Left kidney (tissue), 8 donors: ENCODE measurements at places on chromosomes 11 and 22. TPM values are rescaled to one million over a fixed set of nuclear protein-coding genes. Genes with fewer than 3 reads are reported as not detected.

DNA sequence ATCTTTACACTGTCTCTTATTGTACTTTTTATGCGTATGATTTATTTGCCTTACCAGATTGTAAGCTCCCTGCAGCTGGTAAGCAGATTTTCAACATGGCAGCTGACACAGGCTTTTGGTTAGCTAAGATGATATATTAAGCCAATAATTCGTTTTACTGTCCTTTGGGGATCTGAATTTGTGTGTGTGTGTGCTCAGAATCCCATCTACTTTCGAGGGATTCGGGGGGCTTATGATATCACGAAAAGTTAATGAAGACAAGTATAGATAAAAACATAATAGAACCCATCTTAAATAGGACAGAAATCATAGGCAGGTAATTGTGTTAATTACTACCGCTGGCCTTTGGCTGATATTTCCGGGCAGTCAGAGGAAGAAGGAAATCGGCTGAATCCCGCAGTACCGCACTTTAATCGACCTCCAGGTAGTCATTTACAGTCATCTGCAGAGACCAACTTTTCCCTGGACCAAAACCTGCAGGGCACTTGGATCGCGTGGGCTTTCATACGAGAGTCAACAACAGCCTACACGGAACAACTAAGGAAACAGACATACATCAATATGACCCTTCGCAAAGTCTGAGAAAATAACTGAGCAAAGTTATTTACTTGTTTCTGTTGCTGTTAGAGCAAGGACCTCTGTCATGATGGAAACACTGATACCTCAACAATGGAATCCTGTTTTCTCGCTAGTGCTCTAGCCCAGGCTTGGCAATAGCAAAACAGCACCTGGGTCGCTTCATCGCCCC lies 802 bp downstream of the KBTBD3 start:
- DNase-seq: no peak

DNA sequence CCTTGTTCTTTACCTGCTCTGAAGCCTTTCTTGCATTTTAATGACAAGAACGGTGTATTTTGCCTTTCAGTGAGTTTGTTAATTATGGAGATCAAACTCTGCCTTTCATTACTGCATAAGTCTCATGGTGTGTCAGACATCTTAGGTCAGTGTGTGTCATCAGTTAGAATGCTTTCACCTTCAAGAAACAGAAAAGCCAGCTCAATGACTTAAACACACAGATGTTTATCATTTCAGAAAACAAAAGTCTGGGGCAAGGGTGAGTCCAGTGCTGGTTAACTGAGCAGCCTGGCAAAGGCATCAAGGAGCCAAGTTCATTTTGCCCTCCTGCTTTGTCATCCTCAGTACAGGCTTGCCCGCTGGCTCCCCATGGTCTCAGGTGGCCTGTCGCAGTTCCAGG lies 54.5 kb downstream of the PACS1 start:
- DNase-seq: no peak

TMEM191C gene
- polyA plus RNA-seq: 1.8 TPM

DNA sequence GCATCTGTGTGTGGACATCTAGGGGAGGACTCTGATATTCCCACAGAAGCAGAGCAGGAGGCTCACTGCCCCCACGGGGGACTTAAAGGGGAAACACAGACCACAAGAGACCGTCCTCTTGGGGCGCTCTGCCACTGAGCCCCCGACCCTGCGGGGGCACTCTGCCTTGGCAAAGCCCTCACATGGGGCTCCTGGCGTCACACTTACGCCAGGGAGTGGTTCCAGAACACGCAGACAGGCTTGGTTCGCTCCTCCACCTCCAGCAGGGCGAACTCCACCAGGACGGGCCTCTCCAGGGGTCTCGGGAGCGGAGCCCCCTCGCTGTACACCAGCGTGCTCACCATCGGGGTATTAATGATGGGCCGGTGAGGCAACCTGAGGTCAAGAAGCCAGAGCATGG lies 45.1 kb downstream of the TRMU start:
- DNase-seq: no peak

ANKK1 gene
- 0.60 TPM for polyA plus RNA-seq

NECTIN1 gene
- 41.0 TPM for polyA plus RNA-seq

- DNase-seq: no peak
Measured at GRCh38 chr22:33894036-33894435, 26.2 kb downstream of the LARGE1 start.

DNA sequence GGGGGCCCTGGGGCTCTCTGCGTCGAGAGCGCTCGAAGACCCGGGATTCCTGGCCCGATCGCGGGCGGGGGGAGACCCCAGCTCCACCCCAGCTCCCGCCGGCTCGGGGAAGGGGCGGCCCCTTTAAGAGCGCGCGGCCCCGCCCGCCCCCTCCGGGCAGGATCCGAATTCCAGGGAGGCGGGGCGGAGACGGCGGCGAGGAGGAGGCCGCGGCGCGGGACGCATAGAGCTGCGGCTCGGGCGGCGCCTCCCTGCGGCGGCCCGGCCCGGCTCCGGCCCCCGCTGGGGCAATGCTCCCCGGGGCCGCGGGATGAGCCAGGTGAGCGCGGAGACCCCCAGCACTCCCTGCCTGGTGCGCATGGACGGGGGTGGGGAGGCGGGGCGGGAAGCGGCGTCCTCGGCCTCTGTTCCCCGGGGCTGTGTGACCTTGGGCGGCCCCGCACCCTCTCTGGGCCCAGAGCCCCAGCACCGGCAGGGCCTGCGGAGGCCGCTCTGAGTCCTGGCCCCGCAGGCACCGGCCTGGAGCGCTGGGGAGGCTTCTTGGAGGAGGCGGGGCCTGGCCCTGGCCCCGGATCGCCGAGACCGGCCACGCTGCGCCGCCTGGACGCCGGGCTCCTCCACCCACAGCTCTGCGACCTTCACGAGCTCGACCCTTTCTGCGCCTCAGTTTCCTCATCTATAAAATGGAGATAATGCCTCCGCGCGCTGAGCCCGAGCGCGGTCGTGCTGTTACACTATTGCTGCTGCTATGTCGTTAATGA lies 565 bp downstream of the GAS2L1 start:
- peak; percentile 85 for DNase-seq

DNA sequence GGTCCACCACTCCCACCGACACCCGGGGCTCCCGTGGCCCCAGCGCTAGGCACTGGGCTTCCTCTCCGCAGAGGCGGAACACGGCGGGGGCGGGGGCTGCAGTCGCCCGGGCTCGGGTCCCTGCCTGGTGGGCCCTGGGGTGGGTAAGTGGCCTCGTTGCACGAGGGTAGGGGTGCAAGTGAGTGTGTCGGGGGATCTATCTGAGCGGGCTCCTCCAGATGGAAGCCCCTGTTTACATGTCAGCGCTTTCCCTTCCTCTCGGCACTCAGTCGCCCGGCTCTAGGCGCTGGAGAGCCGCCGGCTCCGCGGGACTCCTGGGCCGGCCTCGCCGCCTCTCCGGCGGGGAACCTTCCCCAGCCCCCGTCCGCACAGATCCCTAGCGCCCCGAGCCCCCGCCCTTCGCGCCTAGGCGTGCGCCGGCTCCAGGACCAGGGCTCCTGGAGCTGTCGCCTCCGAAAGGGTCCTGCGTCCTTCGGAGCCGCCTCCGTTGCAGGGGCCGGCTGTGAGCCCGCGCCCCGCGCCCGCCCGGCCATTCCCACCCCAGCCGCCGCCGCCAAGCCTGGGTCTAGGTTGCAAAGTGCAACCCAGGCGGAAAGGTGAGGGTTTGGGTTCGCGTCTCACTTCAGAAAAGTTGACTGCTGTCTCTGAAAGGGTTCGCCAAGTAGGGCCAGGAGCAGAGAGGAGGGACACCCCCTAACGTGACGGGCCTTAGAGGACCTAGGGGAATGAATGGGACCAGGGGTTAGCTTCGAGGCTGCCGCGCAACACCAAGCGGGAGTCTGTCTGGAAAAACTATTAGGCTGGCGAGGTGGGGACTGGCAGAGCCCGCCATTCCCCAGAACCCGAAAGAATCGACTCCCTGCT lies 978 bp downstream of the FLI1 start:
- no peak for DNase-seq

DNA sequence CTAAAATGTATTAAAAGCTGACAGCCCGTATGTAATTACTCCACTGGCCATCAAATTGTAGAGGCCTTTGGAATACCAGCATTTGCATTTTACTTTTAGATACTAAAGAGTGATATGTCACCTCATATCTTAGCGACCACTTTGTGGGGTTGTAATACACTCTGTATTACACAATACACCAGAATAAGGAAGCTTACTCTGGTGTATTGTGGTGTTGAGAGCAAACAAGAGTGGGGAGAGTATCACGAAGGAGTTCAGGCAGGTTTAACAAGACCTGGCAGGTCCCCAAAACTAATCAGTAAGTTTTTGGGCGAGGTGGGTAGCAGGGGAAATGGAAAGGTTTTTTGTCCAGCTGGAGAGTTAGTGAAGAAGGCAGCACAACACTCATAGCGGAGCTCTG lies 3.2 kb downstream of the NUP50 start:
- no peak for DNase-seq

DNA sequence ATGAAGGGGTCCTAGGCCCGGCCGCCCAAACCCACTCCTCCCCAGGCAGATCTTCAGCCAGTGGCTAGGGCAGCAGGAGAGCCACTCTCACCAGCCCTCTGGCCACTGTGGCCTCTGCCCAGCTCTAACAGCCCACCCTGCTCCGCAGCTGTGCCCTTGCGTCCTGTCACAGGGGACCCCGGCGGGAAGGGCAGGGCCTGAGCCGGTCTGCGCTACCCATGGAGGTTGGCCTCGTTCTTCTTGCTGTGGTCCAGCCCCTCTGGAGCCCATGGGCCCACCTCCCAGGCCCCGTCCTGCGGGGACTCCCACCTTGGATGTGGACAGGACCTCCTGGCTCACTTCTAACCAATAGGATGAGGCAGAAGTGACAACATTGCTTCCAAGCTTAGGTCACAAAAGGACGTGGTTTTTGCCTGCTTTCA lies 38.3 kb upstream of the TH start:
- no peak for DNase-seq

GRCh38 chr11:70551351-70552166 lies 153.2 kb downstream of the CTTN start:
- DNase-seq: no peak

DNA sequence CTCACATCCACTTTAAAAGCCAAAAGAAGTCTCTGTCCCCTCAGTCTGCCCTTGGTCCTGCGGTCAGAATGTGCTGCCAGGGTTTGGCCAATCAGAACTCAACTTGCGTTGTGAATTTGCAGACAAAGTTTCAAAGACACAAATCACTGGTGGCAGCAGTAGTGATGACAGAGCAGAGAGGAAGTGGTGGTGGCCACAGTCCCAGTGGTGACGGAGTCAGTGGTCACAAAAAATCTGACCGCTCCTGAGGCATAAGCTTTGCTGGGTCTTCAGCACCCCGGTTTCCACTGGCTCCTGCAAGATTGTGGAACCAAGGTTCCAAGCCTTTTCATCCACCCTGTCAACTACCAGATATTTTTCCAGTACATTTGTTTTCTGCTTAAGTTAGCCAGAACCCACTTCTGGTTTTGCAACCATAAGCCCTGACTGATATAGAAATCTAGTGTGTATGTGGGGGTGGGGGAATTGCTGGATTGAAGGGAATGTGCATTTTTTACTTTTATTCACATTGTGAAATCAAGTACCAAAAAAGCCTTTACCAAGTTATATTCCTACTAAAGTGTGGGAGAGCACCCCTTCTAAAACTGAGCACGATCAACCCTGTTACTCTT lies 112.3 kb downstream of the TMPRSS5 start:
- DNase-seq: no peak

TRIM66 gene
- polyA plus RNA-seq: 14.8 TPM

SLC22A9 gene
- not detected for polyA plus RNA-seq

DNA sequence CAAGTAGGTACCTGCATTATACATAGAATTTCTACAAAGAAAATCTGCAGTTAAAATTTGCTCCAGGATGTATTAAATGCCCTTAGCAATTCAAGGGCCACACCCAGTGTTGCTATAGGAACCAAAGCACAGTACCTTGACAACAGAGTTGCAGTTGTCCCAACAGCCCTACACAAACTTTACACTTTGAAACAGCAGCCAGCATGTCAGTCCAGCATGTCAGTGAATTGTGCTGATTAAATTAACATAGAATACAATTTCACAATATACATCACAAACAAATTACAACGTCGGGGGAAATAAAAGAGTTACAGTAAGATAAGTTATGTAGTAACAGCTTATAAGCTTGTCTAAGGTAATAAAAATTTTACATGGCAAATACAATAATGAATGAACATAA lies 389.2 kb downstream of the SOX6 start:
- DNase-seq: no peak

- no peak for DNase-seq
Measured at GRCh38 chr11:103368145-103368544, 258.9 kb downstream of the DYNC2H1 start.

KRTAP5-7 gene
- polyA plus RNA-seq: 0.25 TPM

- DNase-seq: no peak
Measured at GRCh38 chr11:43907028-43907975, 26.7 kb downstream of the ALKBH3 start.

DNA sequence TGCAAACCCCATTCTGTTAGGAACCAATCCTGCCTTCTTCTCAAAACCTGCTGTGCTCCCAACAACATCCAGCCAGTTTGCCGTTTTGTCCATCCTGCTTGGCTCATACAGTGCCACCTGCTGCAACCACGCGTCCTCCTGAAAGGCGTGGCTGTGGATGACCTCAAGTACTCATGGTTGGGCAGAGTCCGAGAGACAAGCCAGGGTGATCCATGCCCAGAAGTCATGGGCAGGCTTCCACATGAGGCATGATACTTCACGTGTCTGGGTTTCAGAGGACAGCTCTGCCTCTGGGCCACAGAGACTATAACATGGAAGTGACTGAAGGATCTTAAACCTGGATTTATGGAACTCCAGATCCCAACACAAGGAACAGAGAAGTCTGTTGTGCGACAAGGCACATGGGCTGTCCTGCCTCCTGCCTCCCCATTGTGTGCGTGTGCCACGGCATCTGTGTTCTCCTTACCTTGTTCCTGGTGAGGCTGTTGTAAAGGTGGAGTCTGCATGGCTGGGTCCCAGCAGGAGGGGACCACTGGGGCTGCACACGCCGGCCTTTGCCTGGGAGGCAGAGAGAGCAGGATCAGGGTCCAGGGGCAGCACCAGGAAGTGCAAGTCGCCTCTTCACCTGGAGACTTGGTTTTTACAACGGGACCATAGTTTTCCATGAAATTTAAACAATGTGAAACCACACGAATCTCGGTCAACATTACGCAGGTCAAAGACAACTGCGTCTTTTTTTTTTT lies 15.4 kb downstream of the CARS1 start:
- no peak for DNase-seq

- DNase-seq: no peak
Measured at GRCh38 chr11:128326791-128327190, 260.6 kb downstream of the ETS1 start.

SNRPD3 gene
- polyA plus RNA-seq: 185 TPM
